Aorta (tissue), 5 donors: ENCODE measurements at places on chromosomes 2 and 18.

DNA sequence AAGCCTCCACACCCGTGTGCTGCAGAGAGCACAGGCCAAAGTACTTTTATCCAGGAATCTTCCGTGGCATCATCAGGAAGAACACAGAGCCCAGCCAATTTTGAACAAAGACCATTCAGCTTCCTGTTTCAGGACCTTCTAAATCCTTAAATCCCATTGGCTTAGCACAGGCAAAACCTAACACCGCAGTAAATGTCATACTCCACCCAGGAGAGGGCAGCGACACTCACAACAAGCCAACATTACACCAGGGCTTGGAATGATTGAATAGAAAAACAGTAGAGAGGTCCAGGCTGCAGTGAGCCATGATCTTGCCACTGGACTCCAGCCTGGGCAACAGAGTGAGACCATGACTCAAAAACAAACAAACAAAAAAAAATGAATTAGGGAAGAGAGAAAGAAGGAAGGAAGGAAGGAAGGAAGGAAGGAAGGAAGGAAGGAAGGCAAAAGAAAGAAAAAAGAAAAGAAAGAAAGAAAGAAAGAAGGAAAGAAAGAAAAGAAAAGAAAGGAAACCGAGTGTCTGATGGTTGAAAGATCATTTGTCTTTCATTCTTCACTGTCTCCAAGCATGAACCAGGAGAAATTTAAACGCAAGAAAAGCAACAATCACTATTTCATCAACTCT lies 144.6 kb upstream of the SATB2 start:
- no peak for DNase-seq

- DNase-seq = no peak
Observed at GRCh38 chr2:191800874-191801273, 46.0 kb downstream of the CAVIN2 start.

DNA sequence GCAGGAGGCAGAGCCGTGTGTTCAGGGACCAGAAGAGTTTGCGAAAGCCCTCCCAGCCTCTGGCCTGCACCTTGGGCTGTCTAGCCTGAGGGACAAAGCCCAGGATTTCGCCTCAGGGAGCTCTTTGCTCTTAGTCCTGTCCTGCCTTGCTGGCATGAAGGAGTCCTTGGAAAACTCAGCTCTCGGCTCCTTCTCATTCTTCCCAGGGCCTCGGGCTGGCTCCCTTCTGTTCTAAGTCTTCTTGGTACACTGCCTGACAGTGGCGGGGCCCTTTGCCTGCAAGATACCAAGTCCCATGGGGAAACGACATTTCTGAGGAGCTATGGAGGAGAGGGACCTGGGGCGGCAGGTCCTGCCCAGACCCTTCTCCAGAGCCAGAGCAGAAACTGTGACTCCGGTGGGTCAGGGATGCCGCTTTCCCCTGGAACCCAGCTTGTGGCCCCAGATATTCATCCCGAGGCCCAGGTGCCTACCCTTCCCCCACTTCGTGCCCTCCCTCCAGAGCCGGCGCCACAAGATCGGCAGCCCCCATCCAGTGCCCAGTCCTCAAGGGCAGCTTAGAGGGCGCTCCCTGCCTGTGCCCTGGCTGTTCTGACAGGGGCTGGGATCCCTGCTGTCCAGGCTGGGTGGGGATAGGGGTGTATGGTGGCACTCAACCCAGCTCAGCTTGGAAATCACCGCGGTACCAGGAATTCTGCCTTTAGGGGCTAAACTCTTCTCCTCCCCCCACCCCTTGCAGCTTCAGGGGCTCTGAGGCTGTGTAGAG lies 5.5 kb upstream of the CYP26B1 start:
- no peak for DNase-seq

GRCh38 chr2:101135412-101136296 lies 15.5 kb downstream of the TBC1D8 start:
- no peak for DNase-seq

DNA sequence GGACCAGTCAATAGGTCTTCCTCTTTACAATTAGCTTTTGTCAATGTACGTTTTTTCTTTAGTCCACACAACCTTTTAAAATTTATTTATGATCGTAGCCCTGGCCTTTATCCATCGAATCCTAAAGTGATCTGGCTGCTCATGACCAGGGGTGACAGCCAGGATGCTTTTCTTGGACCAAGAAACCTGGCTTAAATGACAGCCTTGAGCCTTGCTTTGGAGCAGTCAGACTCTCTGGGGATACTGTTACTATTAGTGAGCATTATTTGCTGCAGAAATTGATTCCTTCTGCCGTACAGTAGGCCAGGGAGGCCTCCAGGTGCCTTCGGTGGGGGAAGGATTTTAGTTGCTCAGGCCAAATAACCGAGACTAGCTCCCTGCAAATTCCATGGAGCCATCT lies 70.2 kb downstream of the AGAP1 start:
- no peak for DNase-seq

DNA sequence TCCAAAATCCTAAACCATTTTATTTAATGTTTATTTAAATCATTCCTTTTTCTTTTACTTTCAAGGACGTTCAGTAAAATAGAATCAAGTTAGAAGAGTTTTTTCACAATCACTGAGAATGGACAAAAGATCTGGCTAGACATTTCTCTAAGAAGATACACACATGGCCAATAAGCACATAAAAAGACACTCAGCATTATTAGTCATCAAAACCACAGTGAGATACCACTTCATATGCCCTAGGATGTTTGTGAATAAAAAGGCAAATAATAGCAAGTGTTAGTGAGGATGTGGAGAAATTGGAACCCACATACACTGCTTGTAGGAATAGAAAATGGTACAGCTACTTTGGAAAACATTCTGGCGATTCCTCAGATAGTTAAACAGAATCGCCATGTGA lies 76.1 kb downstream of the RHBDD1 start:
- no peak for DNase-seq

DNA sequence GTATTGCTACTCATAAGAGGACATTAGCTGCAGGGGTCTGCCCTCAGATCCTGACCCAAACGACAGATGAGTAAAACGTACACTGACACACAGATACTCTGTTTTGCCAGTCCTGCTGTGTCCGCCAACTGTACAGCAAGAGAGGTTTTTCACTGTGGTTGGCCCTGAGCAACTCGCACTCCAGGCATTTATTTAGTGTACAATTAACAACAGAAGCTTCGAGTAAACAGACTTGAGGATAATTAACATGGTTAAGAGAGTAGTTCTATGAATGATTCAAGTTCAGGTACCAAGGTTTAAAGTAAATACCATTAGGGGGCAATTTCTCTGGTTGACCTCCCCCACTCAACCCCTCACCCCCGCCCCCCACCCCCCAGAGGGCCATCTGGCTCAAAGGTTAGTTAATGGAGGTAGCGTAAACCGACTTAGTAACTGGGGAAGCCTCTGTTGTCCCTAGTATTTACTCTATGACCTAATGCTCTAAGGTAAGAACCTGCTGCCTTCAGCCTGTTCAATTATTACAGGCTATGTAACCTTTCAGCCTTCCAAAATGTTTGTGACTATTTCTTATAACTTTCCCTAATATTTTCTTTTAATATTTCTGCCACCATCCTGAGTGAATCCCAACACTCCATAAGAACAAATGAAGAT lies 103.9 kb upstream of the XIRP2 start:
- DNase-seq = no peak

DNA sequence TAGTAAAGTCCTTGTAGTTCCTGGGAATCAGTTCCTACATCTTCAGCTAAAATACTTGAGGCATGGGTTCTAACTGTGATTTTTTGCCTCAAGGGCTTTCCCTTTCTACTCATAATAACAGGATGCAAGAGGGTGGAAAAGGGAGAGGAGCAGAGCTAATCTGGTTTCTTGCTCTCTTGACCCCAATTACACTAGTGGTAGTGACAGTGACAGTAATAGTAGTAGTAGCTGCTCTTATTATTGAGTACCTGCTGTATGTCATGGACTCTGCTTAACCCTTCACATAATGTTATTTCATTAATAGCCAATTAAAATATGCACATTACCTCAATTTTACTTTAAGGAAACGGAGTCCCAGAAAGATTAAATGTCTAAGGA lies 214.8 kb upstream of the HNRNPA3 start:
- DNase-seq = no peak

GRCh38 chr18:10343778-10344177 lies 110.7 kb upstream of the APCDD1 start:
- no peak for DNase-seq

GRCh38 chr2:143758629-143759330 lies 629.6 kb downstream of the ARHGAP15 start:
- no peak for DNase-seq

DNA sequence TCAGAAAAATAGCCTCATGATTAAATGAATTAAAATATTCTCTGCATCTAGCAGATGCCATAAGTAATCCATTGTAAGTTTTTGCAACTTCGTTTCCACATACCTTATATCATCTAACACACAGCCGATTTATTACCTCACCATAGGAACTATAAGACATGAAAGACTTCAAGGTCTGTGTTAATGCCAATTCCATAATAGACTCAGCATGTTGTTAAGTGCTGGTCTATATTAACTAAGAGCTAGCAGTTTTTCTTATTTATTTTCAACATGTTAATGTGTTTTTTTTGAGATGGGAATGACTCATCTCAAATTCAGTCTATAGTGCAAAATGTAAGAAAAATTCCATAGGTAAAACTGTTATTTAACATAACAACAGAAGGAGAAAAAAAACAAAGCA lies 243.9 kb upstream of the GULP1 start:
- DNase-seq = no peak

DNA sequence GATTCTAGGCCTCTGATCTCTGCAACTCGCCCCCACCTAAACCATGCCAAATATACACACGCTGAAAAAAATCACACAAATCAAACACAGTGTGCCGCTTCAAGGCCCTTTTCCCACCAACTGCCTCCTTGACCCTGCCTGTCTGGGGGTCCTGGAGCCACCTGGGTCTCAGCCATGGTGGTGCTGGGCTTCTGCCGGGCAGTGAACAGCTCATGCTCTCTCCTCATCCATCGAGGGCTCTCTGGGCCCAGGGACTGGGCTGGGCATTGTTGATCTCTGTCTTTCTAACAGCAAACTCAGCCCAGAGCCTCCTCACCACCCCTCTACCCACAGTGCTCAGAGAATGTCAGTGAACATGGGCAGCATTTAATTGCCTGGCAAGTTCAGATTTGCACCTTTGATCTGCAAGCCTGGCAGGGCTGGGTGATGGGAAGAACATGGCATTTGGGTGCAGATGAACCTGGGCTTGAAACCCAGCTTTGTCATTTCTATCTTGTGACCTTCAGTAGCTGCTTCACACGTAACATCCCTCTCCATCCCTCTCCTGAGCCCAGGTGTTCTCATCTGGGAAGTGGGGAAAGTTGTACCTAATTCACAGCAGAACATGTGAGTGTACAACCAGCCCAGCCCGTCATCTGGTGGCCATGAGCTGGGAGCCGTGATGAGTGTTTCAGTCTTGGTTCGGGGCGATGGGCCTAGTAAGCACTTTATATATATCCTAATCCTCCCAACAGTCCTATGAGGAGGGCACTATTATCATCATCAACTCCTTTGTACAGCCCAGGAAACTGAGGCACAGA lies 46.1 kb downstream of the SDC1 start:
- peak; percentile 51 for DNase-seq

GRCh38 chr2:101139495-101139894 lies 11.7 kb downstream of the TBC1D8 start:
- DNase-seq = no peak

DNA sequence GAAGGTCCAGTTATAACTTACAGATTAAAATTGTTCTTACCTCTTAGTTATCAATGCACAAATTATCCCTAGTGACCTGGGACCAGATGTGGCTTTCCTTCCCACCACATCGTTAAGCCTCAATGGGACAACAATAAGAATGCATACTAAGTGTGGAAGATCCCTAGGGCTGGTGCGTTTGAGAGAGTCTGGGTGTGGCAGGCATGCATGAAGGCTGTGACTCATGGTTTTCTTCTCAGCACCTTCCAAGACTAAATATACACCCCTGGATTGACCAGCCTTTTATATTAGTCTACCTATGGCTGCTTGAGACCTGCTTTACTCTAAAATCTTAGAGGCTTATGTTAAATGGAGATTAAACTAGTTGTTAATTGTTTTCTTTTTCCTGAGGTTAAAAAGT lies 261.7 kb upstream of the SLC14A2 start:
- DNase-seq = no peak

DNA sequence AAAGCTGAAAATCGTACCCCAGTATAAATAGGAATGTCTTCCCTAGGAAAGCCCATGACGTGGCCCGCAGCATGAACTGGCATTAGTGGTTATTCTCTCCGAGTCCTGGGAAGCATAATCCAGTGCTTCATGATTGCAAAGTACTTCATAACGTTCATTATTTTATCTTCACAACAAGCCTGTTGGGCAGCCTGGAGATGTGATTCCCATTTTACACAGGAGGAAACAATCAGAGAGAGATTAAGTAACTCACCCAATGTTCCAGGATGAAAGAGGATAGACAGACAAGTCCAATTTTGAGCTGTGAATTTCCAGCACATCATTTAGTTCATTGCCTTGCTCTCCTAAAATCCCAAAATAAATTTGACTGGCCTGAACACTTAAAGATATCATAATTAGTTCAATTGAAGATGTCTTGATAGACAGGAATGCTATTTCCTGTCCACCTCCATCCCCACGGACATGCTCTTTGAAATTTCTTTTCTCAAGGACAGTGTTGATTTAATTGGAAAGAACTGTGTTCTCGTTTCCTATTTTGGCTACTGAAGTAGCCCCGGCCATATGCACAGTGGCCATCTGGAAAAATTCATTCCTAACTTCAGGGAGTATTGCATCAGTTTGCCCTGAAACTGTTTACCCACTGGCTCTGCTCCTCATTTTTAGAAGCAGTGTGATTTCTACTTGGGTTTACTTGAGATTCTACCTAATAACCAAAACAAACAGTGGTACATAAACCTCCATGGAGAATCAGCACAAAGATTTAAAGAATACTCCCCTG lies 93.9 kb downstream of the VWC2L start:
- DNase-seq = no peak

- DNase-seq = no peak
Observed at GRCh38 chr2:134737671-134738070, 18.9 kb upstream of the TMEM163 start.

DNA sequence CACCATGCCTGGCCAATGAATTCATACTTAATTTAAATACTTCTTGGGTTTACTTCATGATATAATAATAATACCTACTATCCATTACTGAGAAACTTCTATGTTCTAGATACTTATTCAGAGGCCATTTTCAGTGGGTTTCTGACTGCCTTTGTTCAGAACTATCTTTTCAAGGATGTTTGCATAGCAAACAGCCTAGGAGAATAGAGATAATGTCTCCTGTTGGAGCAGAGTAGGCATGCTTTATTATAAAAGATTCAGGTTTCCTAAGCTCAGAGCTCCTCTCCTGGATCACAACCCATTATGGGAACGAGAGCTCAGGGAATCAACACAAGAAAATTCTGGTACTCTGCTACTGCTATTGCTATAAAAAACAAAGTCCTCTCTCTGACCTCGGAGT lies 11.1 kb downstream of the FASTKD1 start:
- DNase-seq = no peak

DNA sequence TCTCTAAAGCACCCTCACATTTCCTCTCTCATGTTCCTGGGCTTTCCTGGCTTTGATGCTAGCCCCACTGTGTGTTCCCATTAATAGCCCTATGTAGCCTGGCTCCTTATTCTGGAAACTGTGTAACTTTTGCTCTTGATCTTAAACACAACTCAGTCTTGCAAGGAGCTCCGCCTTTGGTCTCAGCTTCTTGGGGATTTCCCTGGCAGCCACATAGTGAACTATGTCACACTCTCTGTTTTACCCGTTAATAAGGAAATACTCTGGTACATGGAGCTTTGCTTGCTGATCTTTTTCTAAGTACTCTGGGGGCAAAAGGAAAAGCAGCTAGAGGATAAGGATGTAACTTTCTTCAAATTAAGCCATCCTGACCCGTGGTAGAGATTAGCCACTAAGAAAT lies 259.3 kb downstream of the NEDD4L start:
- no peak for DNase-seq
